ENCODE measurements at places on chromosomes 2 and 18. TPM values are rescaled to one million over a fixed set of nuclear protein-coding genes. Genes with fewer than 3 reads are reported as not detected.

Gene TLK1
- total RNA-seq = 62.8 TPM

Gene PMAIP1
- total RNA-seq = 11.8 TPM

GRCh38 chr2:235270291-235270690 is 223.6 kb upstream of the AGAP1 start:
- no peak for DNase-seq
- H3K27ac ChIP-seq = no peak overlapping the region
- H3K36me3 ChIP-seq = no peaks in the 10 kb centered on the region
- no peaks in the 10 kb centered on the region for H3K27me3 ChIP-seq
- H3K4me3 ChIP-seq = no peak overlapping the region

GRCh38 chr2:239008677-239009588 is 161.0 kb downstream of the TWIST2 start:
- no peak for DNase-seq
- H3K36me3 ChIP-seq = no peaks in the 10 kb centered on the region
- peaks cover 3% of the 10 kb centered on the region for H3K4me1 ChIP-seq
- H3K4me3 ChIP-seq = no peak overlapping the region
- H3K27me3 ChIP-seq = no peaks in the 10 kb centered on the region

DNA sequence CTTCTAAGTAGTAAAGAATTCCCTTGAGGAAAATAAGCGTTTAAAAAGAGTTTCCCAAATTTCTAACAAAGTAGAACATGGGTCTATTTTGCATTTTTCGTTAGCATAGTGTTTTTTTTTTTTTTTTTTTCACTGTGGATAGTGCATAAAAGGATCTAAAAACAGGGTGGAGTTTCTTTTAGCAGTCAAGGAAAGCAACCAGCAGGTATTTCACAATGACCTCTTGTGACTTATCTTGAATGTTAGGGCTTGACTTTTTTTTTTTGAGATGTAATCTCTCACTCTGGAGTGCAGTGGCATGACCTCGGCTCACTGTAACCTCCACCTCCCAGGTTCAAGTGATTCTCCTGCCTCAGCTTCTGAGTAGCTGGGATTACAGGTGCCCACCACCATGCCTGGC is 14.9 kb upstream of the DGKD start:
- H3K4me3 ChIP-seq = no peak overlapping the region
- no peak overlapping the region for H3K27ac ChIP-seq
- no peaks in the 10 kb centered on the region for H3K36me3 ChIP-seq
- H3K27me3 ChIP-seq = no peaks in the 10 kb centered on the region
- no peaks in the 10 kb centered on the region for H3K4me1 ChIP-seq

DNA sequence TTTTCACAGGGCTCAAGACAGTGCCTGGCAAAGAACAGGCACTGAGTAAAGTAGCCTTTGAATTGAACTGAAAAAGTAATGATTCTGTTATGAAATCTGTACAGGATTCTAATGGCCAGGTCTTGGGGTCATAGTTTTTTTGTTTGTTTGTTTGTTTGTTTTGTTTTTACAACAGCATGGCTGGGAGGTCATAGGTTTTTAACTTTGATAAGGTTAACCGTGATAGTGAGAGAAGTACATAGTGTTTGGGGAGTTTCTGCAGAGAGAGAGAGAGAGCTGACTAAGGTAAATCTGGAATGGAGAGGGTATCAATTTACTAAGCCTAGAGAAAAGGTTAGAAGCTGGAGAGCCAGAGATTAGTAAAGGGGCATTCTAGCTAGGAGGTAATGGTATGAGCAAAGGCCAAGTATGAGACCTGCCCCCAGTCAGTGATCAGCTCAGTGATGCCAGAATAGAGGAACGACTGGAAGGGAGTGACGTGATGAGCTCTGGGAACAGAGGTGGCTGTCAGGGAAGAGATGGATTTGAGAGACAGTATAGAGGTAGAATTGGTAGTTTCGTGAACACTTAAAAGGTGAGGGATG is 25.9 kb downstream of the XRCC5 start:
- H3K36me3 ChIP-seq = no peaks in the 10 kb centered on the region
- H3K4me3 ChIP-seq = no peak overlapping the region

- H3K27ac ChIP-seq = no peak overlapping the region
- no peaks in the 10 kb centered on the region for H3K27me3 ChIP-seq
- peaks cover 33% of the 10 kb centered on the region for H3K4me1 ChIP-seq
- no peak for DNase-seq
Observed at GRCh38 chr2:240958366-240959213, 39.8 kb upstream of the SNED1 start.

DNA sequence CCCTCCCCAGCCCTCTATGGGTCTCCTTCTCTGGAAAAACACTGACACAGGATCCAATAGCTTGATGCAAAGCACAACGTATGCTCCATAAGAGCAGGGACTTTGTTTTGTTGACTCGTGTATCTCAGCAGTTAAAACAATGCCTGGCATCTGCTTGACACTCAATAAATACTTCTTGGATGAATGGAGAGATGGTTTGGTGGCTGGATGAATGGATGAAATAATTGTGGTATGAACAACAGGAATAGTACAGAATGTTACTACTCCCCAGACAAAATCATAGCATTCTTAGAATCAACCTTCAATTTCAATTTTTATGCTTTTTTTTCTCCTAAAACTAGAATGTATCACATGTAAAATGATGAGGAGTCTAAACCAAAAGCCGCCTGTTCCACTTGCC is 57.4 kb downstream of the KCNE4 start:
- DNase-seq = no peak
- no peaks in the 10 kb centered on the region for H3K4me1 ChIP-seq
- no peaks in the 10 kb centered on the region for H3K27me3 ChIP-seq
- no peak overlapping the region for H3K27ac ChIP-seq

DNA sequence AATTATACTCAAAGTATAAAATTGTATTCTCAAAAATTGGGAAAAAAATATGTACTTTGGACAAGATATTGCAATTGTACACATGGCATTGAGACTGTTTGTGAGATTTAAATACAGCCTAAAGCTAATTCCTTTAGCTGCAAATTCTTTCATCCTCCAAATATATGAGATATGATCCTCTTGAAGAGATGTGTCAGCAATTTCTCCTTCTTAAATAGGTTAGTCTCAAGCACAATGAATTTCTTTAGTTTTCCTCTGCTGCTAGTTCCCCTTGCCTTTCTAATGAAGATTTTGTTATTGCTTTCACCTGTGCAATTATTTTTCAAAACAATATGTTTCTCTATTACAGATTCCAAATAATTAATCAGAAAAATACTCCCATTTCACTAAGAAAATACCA is 153.4 kb upstream of the GULP1 start:
- no peak for DNase-seq
- H3K27ac ChIP-seq = no peak overlapping the region
- H3K4me1 ChIP-seq = no peaks in the 10 kb centered on the region

DNA sequence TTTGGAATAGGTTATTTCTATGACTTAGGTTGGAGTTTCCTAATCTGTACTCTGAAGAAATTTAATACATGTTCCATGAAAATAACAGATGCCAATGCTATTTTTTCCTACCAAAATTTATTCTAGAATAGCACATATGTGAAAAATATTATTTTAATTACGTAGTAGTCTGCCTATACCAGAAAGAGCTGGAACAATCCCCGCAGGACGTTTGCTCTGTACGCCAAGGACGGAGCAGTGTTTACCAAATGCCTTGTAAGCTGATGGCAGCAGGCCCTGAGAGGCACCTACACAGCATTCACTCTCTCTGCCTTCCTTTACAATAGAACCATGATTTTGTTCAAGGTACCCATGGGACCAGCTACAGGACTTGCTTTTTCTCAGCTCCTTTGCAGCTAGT is 16.8 kb upstream of the SLC1A4 start:
- H3K36me3 ChIP-seq = no peaks in the 10 kb centered on the region
- peaks cover 4% of the 10 kb centered on the region for H3K4me1 ChIP-seq
- H3K27me3 ChIP-seq = no peaks in the 10 kb centered on the region
